ENCODE measurements at places on chromosomes 16 and 17.

DNA sequence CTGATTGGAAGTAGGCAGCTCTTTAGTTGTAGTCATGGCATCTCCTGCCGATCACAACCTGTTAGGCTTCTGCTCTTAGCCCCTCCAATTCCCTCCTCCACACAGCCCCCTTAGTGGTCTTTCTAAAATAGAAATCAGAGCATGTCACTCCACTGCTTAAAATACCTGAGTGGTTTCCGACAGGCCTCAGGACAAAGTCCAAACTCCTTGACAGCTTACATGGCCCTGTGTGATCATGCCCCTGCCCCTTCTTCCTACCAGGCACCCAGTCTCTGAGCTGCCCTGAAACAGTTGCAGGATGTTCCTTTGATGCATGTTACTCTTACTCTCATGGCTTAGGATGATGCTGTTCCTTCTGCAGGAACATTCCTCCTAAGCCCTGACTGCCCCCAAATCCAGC lies 147.3 kb downstream of the AATF start:
- no peak for DNase-seq

DNA sequence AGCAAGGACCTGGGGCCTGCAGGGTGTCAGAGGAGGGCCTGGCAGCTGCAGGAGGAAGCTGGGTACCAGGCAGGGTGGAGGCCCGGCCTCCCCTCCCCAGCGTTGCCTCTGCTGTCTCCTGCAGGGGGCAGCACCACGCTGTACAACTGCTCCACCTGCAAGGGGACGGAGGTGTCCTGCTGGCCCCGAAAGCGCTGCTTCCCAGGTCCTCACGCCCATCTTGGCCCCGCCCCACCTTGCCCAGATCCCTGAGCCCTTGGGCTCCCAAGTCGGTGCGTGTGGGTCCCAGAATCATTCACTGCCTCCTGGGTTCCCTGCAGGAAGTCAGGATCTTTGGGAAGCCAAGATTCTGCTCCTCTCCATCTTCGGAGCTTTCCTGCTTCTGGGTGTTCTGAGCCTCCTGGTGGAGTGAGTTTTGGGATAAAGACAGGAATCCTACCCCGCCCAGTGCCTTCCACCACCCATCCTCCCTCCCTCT lies 1.2 kb downstream of the TMEM95 start:
- DNase-seq: no peak

- no peak for DNase-seq
Observed at GRCh38 chr16:19073344-19073743, 5.9 kb downstream of the COQ7 start.

GRCh38 chr16:4261557-4262172 lies 11.2 kb downstream of the TFAP4 start:
- DNase-seq: no peak

- no peak for DNase-seq
Observed at GRCh38 chr17:44082256-44082927, 11.9 kb downstream of the G6PC3 start.

- no peak for DNase-seq
Observed at GRCh38 chr17:1518410-1518809, 2.0 kb upstream of the INPP5K start.

DNA sequence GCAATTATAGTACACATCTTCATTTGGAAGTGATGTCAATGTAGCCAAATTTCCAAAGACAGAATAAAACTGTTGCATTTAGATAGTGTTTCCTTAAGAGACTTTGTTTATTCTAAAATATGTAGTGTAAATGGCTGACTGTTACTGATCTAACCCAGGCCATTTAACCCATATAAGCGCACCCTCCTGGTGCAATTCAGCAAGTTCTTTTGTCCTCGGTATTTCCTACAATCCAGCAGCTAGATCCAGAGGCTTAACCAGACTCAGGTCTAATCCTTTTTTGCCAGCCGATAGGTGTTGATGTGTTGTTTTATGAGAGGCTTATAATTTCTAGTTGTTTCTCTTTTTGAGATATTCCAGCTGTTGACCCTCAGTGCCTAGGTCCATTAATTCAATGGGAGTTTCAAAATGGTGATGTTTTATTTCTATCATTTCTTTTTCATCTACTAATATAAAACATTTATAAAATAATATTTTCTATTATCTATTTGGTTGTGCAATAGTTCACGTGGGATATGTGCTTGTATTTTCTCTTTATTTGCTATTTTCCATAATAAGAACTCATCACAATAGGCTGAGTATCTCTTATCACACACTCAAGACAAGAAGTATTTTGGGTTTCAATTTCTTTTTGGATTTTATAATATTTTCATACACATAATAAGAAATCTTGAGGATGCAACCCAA lies 14.5 kb downstream of the ABCA9 start:
- no peak for DNase-seq

DNA sequence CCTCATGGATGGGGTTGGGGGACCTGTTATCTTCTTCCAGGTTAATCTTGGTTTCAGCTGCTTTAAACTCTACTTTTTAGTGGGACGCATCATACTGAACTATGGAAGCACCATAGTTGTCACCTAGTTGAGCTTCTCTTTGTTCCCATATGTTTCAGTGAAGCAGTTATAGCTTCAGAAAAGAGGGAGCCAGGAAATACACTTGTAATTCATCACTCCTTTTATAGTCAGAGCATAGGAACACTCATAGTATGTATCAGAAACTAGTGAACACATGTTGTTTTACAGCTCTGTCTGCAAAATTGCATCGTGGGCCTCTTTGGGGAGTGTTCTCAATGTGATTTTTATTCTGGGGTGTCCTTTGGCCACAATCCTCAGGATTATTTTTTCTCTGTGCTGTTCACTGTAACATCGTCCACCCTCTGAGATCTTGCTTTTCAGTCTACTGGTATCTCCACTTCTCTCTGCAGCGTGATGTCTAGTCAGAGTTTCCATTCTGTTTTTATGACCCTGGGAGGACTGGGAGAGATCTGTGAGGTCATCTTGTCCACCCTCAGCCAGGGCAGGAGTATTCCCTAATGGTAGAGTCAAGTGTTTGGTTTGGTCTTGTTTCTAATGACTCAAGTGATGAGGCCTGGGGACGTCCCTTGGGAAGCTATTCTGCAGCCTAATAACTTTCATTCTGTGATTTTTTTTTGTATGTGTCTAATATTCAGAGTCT lies 585.4 kb downstream of the WWOX start:
- no peak for DNase-seq

DNA sequence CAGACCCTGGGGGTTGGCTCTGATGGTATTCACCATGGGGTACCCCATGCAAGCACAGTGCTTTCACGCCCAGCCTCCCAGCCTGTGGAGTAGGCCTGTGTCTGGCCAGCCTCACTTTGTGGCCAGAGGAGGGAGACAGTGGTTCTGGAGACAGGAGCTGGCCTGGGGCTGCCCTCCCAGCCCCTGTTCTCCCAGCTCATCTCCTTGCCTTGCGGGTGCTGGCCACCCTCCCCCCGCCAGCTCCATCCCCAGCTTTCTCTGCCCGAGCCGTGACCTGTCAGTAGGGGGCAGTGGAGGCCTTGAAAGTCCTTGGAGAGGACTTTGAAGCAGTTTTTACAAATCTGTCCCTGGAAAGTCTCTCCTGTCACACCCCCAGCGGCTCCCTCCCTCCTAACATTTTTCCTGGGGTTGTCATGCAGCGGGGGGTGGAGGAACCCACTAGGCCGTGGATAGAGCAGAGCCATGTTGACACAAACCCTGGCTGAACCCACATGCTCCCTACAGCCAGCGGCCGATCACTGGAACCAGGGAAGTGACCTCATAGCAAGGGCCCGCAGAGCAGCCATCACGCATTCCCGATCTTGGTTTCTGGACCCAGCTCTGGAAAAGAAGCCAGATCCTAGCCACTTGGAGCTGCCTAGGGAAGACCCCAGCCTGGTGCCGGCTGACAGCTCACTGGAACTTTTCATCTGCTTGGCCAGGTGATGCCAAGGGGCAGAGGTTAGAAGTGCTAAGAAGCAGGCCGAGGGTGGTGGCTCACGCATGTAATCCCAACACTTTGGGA lies 289.4 kb downstream of the SEC14L1 start:
- no peak for DNase-seq

- DNase-seq: no peak
Observed at GRCh38 chr17:78818932-78819331, 21.7 kb downstream of the USP36 start.

GRCh38 chr17:27313301-27313700 lies 19.4 kb downstream of the WSB1 start:
- DNase-seq: no peak

DNA sequence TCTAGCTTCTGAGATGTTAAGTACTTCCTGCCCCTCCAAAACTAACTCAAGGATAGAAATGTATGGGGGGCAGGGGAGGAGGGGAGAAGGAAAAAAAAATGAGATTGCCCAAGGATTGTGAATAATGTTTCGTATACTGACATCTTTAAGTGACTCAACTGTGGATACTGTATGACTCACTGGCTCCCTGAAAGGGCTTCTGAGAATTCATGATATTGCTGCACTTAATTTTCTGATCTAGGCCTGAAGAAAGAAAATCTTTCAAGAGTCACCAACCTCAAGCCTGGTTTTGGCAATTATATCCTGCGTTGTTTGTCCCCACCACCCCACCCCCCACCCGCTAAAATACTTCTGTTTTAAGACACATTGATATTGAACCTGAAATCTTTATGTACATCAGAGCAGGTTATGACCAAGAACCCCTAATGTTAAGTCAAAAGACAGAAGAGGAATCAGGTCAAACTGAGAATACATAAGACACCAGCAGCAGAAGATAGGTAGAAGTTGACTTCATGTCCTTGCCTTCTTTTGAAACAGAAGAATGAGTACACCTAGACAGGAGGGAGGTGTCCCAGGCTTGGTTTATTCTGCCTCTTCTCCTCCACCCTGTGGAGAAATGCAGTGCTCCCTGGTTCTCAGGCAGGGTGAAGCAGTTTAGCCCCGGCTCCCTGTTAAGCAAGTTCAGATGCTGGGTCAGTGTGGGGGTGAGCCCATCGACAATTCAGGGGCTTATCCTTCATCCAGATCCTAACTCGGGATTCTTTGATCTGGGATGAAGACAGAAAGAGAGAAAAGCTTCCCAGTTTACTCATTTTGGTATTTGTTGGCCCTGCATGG lies 3.3 kb upstream of the FBXL20 start:
- DNase-seq: no peak

- DNase-seq: no peak
Observed at GRCh38 chr17:8354236-8354635, 14.6 kb downstream of the ODF4 start.

DNA sequence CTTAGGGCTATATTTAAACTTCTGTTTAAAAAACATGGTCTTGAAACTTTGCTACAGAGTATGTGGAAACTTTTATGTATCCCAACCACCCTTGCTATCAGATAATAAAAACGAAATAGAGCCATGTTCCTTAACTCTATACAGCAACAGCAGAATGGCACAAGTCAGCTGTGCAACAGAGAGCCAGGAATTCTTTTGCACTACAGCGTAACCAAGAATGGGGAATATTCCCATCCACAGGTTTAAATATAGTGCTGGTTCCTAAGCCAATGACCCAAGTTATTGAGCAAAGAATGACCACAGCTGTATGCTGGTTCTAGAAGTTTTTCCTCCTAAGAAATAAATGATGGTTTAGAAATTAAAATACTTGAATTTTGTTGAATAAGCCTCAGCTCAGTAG lies 33.1 kb downstream of the SETD6 start:
- DNase-seq: no peak

GRCh38 chr16:10824111-10824893 lies 5.7 kb upstream of the TVP23A start:
- DNase-seq: no peak

- DNase-seq: no peak
Observed at GRCh38 chr16:13961099-13961811, 41.3 kb downstream of the ERCC4 start.

- DNase-seq: no peak
Observed at GRCh38 chr17:41416479-41416878, 7.9 kb downstream of the KRT37 start.

GRCh38 chr17:61532826-61533225 lies 58.2 kb downstream of the NACA2 start:
- peak; percentile 11 for DNase-seq

DNA sequence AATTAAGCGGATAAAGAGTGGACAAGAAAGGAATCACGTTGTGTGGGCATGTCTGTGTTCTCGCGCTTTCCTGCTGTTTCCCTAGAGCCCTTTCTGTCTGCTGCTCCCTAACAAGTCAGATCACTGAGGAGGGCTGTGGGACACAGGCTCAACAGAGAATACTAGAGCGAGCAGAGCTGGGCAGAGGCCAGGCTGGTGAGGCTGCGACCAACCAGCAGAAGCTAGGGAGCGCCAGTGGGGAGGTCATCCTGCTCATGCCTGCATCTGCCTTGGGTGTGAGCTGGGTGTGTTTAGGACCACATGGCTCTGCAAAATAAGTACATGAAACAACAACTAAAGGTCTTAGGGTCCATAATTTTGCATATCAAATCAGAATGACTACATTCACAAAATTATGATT lies 11.5 kb upstream of the FOXJ1 start:
- DNase-seq: no peak

- DNase-seq: no peak
Observed at GRCh38 chr17:10210151-10210574, 11.8 kb upstream of the GAS7 start.

DNA sequence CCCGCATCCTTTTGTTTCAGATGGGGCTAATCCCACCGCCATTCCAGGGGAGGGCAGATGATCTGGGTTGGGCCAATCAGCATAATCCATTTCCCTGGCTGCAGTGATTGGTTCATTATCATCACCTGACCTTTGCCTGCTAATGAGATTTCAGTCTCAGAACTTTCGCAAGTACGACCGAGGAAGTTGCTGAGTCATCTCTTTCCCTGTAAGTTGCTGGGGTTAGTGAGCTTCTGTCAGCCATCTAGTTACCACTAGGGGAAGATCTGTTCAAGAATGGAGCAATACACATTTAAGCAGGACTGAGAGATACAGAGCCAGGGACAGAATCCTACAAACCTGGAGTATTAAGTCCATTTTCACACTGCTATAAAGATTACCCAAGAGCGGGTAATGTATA lies 65.3 kb upstream of the NUDT7 start:
- DNase-seq: no peak

DNA sequence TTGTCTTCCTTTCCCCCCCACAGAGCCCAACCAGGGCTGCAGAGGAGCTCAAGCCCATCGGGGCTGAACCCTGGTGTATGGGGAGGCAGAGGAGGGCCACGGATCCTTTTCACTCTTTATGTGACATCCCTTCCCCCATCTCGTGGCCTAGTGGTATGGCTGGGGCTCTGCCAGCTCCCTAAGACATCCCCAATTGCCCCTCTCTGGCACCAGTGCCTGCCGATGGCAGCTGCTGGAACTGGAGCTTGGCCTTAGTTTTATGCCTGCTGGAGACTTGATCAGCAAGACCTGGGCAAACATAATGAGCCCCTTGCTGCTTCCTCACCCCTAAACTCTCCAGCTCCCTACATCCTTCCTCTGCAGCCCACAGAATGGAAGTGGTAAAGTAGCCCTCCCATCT lies 8.0 kb upstream of the TOP2A start:
- DNase-seq: no peak

DNA sequence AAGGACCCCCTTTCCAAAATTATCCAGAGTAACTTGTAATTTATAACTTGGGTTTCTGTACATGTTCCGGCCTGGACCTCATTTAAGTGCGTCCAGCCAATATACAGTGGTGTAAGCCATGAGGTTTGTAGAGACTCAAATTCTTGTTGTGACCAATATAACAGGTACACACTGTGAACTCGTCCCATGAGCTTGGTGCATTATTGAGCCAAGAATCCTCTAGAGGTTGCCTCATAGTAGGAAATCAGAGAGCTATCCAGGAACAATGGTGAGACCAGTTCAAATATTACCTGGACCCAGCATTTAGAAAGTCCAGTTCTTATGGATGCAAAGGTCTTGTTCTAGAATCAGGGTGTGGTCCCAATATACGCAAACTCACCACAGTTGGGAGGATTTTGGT lies 138.2 kb downstream of the NPIPB5 start:
- no peak for DNase-seq

- DNase-seq: no peak
Observed at GRCh38 chr17:50240851-50241250, 33.4 kb upstream of the TMEM92 start.
